ENCODE measurements at places on chromosomes 2 and 18.

GRCh38 chr2:20174410-20174809 lies 50.5 kb downstream of the SDC1 start:
- DNase-seq, result no peak

DNA sequence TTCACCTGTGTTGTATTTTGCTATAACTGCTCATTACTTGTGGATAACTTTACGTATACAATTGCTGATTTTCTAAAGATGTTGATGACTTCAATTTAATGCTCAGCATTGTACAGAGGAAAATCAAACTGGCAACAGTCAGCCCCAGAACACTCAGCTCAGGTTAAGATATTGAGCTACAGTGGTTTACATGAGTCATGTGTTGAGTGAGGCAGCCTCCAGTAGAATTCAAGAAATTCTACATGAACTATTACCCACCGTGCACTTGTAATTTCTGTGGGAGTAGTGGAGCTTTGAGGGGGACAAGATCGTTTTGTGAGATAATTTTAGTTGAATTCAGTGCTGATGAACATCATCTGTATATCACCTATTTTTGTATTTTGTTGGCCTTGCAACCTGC lies 292.3 kb downstream of the ALPK2 start:
- no peak for DNase-seq

DNA sequence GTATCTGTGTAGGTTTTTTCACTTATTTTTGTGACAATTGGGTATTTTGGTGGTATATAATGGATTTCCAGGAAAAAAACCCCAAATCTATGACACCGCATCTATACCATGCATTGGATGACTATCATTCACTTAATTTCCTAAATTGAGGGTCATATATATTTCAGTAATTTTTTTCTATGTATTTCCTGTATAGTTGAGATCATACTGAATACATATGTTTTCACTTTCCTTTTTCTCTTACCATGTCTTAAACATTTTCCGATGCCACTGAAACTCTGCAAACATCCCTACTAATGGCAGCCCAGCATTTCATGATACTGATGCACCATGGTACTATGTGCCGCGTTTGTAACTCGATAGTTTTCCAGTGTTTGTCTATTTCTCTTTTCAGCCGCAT lies 40.4 kb downstream of the CDKL4 start:
- DNase-seq, result no peak

GRCh38 chr2:105828558-105828957 lies 83.8 kb downstream of the NCK2 start:
- no peak for DNase-seq

- no peak for DNase-seq
Observed at GRCh38 chr18:31711365-31712172, 27.2 kb upstream of the B4GALT6 start.

GRCh38 chr2:119402106-119402505 lies 29.5 kb upstream of the TMEM37 start:
- DNase-seq, result no peak

- no peak for DNase-seq
Observed at GRCh38 chr2:85327160-85327821, 498 bp downstream of the TGOLN2 start.

DNA sequence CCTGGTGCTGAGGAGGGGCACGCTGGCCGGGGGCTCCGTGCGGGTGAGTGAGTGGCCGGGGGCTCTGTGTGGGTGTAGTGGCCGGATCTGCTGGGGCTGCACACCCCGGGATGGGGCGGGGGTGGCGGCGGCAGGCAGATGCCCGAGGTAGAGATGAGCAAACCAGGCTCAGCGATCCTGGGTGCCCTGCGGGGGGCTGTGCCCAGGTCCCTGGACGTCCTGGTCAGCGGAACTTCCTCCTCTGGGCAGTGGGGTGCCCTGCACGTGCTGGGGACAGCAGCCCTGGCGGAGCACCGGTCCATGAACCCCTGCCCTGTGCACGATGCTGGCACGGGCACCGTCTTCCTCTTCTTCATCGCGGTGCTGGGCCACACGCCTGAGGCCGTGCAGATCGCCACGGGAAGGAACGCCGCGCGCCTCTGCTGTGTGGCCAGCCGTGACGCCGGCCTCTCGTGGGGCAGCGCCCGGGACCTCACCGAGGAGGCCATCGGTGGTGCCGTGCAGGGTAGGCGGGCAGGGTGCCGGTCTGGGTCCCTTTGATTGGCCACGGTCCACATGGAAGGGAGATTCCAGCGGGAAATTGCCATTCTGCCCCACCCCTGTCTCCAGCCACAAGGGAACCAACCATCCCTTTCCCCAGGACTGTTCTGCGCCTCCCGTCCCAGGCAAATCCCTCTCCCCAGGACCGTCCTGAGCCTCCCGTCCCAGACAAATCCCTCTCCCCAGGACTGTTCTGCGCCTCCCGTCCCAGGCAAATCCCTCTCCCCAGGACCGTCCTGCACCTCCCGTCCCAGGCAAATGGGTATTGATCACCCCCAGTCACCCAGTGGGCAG lies 5.9 kb downstream of the NEU4 start:
- DNase-seq, result no peak

DNA sequence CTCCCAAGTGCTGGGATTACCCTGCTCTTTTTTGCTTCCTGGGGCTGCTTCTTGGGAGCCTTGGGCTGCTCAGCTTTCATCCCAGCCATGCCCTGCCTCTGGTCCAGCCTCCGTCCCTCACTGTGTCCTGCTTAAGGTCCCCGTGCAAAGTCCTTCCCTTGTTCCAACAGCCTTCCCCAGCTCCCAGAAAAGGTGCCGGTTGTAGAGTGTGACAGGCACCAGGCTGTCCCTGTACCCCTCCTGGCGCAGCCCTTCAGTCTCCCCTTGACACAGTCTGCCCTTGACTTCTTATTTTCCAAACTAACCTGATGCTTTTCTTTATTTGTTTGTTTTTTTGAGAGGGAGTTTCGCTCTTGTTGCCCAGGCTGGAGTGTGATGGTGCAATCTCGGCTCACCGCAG lies 20.1 kb upstream of the ALPI start:
- DNase-seq, result no peak

GRCh38 chr2:150924878-150925277 lies 336.8 kb downstream of the RBM43 start:
- no peak for DNase-seq

DNA sequence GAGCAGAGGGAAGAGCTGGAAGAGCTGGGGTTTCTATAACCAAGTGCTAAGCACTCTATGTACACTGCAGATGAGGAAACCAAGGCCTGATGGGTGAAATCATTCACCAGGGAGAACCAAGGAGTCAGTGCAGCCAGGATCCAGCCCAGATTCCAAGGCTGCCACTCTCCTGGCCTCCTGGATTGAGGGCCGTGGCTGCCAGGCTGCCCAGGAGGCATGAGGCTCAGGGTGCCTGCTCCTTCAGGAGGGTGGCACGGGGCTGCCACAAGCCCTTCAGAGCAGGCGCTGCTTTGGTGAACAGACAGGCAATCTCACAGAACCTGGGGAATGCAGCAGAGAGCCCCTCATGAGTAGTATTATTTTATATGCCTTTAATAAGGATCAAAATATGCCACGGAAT lies 293.7 kb upstream of the HDAC4 start:
- no peak for DNase-seq

DNA sequence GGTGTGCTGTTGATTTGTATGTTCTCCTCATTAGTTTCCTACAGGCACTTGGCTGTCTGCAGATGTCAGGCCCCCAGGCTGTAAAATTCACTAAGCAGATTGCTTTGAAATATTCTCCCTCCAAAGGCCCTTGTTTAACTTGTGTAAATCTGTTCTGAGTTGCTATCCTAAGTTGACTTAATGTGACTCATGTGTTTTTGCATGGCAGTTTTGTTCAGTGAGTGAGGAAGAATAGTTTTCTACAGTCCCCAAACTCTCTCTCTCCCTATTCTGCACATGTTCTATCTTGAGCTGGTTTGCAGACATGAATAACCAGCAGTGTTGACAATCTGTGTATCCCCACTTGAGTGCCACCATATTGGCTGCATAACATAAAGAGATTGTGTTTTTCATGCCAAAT lies 1005.4 kb upstream of the DDX18 start:
- no peak for DNase-seq

- no peak for DNase-seq
Observed at GRCh38 chr18:7575465-7576028, 8.4 kb downstream of the PTPRM start.

DNA sequence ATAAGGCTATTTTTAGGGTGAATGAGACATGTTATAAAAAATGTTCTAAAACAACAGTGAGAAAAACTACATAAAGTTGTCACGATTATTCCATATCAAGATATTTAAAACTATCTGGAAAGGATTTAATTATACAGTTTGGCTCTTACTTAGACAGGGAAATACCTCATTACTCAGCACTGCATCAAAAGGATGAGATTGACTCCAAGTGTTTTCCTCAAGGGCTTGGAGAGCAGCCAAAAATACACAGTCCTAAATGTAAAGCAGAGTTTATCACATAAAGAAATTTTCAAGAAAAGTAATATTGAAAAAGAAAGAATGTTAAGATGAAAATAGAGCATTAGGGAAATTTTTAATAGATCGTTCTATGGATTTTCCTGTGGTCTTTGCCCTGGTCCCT lies 285.5 kb upstream of the NETO1 start:
- no peak for DNase-seq

GRCh38 chr2:106096299-106097037 lies 97.6 kb downstream of the UXS1 start:
- no peak for DNase-seq

DNA sequence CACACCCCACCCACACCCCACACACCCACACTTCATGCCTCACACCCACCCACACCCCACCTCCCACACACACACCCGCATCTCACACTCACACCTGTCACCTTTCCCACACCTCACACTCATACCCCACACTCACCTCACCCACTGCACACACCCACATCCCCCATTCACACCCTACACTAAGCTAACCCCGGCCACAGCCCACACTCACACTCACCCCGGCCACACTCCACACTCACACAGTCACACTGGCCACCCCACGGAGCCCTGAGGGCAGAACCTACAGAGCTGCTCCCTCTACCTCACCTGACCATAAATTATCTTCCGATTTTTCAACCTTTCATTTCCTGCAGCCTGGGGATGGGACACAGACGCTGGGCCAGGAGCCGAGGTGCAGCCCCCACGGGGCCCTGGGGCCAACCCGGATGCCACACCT lies 241.3 kb downstream of the HDAC4 start:
- DNase-seq, result no peak

GRCh38 chr18:48030616-48031480 lies 100.4 kb upstream of the SMAD2 start:
- DNase-seq, result no peak
